ENCODE measurements at places on chromosomes 11 and 22.

- DNase-seq: no peak
Observed at GRCh38 chr11:83222499-83222898, 29.0 kb downstream of the ANKRD42 start.

DNA sequence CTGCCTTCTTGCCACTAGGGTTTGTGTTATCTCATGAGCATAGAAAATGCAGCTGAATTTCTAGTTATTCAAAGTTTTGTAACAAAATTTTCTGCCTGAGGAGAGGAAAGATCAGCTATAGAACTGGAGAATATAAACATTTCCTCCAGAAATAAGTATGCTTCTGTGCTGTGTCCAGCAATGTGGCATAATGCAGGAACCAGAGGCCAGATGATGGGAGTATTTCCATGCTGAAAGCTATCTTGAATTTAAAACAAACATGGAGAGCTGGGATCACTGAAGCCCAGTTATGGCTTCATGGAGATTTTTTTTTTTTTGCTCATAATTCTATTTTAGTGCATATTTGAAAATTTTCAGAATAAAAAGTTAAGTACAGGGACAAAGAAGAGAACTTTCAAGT, 608.2 kb downstream of the SOX6 start:
- DNase-seq: no peak

DNA sequence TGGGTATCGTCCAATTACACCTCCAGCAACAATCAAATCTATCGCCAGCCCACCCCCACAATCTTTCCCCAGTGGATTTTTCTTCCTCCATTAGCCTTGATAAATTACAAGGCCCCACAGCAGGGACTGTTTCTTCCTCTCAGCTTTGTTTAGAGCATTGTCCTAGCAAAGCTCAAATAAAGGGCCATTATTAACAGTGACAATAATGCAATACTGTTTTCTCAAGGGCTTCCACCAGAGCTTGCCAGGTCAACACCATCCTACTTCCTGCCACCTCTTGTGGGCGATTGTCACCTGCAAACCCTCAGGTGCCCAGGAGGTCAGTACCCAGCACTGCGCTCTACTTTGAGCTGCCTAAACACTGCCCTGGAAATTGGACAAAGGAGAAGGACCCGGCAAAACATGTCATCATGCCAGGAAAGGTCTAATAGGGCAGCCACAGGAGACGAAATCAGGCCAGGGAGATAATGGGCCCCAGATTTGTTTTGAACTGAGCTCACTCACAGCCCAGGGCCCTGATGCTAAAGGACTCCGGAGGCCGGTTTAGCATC, 95.2 kb downstream of the ABTB2 start:
- DNase-seq: no peak

DNA sequence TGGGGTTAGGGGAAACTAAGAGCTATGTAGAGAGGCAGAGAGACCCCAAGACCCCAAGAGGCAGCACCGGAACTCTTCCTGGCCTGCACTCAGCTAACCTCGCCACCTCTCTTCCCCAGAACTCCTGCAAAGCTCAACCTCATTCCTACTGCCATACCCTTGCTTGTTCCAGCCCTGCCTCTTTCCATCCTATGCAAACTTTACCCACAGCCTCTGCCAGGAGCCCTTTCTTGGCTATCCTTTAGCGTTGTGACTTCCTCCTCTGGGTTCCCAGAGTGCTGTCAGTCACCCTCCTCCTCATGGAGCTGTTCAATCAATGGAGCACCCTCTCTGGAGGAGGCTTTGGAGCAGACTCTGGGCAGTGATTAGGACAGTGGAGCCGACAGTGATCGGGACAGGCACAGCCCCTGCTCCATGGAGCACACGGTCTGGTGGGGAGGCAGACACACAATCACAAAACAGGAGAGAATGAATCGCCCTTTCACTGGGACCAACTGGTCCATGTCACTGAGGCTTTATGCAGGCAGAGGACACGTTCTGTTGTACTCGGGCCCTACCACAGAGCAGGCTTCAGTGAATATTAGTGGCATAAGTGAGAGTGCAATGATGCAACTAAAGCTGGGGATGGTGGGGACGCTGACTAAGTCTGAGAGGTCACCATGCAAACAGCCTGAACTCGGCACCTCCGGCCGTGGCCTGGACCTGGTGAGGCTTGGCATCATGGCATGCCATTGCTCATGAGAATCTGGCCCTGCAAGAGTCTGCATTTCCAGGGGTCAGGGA, 24.6 kb upstream of the P2RY2 start:
- no peak for DNase-seq

GRCh38 chr22:20108757-20109230, 7.1 kb upstream of the RANBP1 start:
- no peak for DNase-seq

Measured in pancreas (tissue), 10 donors.